ENCODE measurements at places on chromosomes 1 and 21.
A peak's percentile ranks its signal among the peaks of the same experiment; 100 is the strongest.

DNA sequence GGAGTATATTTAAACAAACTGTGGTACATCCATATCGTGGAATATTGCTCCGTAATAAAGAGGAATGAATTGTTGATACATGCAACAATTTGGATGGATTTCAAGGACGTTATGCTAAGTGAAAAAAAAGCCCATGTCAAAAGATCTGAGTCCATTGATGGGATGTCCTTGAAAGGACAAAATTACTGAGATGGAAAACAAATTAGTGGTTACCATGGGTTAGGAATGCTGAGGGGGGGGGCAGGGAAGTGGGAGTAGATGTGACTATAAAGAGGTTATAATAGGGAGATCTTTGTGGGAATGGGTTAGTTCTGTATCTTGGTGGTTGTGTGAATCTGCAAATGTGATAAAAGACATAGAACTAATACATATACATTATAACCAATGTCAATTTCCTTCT, 409.3 kb downstream of the SRGAP2C start:
- DNase-seq = no peak

DNA sequence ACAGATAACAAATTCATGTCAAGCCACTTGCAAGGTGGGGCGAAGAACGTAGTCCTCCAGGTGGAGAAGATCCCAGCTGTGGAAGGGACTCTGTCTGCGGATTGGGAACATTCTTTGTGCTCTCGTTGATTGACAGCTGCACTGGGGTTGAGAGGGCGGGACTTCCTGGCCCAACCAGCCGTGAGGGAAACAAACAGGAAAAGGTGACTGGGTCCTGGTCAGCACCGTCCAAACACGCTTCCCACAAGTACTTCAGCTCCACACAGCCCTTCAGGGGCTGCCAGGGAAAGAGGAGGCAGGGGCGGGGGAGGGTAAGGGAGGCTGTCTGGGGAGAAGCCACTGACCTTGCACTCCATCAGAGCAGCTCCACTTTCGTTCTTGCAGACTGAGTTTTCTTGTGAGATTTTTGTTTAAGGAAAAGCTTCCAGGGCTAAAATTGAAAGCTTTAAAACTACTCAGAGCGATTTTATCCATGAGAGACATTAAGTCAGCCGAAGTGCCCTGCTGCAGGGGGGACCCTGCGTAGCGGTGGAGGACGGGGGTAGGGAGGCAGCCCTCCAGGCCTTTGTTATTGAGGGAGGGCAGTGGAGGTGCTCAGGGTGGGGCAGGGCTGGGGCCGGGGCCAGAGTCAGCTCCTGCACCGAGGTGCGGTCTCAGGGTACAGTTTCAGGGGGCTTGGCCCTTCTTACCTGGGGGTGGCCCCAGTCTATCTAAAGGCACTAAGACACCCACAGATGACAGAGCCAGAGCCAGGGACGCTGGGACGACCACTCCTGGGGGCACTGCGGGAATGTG, 21.6 kb upstream of the STUM start:
- no peak for DNase-seq

DNA sequence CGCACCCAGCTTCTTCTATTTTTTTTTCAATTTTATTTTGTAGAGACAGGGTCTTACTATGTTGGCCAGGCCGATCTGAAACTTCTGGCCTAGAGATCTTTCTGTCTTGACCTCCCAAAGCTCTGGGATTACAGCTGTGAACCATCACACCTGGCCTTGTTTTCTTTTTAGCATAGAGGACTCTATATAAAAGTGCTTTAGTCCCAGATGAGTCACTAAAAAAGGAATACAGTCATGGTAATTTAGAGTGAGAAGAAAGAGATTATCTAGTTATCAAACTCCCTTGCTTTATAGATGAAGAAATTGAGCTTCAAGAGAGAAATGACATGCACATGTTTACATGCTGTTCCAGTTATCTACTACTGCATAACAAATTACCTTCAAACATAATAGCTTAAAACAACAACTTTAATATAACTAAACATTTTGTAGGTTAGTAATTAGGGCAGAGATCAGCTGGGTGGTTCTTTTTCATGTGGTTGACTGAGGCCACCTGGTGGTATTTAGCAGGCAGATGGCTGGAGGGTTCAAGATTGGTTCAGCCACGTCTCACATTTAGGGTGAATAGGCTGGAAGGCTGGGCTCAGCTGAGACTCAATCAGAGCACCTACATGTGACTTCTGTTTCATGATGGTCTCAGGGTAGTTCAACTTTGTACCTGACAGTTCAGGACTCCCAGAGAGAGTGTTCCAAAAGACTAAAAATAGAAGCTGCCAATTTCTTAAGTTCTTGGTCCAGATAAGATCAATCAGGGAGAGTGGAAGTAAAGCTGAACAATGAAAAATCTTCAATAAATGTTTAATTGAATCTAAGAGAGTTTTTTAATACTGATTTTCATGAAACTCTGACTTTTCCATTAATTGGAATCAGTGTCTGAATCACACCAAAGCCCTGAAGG, 16.9 kb upstream of the MTF2 start:
- peak; percentile 57 for DNase-seq

DNA sequence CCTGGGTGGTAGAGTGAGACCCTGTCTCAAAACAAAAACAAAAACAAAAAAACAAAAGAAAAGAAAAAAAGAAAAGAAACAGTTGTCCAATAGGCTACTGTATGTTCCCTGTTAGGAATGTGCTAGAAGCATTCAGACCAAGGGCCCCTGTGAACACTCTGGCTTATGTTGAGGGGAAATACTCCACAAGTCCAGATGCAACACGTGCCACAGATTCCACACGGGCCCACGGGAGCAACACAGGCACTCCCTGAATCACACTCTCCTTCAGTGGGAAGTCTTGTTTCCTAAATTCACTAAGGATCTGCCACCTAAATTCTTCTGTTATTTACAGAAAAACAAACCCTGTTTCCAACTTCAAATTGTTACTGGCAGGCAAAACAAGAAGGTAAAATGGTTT, 291.1 kb downstream of the PCP4 start:
- DNase-seq = no peak

GRCh38 chr1:34379911-34380310, 203.2 kb downstream of the C1orf94 start:
- DNase-seq = no peak

GRCh38 chr1:39652105-39652504, 12.7 kb upstream of the HEYL start:
- no peak for DNase-seq

DNA sequence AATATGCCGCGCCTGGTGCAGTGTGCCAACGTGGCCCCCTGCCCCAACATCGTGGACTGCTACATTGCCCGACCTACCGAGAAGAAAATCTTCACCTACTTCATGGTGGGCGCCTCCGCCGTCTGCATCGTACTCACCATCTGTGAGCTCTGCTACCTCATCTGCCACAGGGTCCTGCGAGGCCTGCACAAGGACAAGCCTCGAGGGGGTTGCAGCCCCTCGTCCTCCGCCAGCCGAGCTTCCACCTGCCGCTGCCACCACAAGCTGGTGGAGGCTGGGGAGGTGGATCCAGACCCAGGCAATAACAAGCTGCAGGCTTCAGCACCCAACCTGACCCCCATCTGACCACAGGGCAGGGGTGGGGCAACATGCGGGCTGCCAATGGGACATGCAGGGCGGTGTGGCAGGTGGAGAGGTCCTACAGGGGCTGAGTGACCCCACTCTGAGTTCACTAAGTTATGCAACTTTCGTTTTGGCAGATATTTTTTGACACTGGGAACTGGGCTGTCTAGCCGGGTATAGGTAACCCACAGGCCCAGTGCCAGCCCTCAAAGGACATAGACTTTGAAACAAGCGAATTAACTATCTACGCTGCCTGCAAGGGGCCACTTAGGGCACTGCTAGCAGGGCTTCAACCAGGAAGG, 4.3 kb downstream of the GJB3 start:
- DNase-seq = no peak

DNA sequence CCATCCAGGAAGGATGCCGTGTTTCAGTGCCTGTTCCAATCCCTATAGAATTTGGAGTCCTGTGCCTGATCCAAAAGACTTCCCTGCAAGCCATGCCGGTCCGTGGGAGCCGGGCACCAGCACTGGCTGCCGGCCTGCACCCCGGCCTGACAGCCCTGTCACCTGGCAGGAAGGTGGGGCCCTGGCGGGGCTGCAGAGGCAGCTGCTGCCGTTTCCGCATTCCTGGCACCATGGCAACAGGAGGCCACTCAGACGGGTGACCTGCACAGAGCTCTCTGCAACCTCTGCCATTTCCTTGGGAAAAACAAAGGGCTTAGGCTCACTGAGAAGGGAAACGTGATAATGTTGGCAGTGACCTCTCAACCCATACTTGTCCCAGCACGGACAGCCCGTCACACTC, 63.2 kb upstream of the TMEM51 start:
- no peak for DNase-seq

DNA sequence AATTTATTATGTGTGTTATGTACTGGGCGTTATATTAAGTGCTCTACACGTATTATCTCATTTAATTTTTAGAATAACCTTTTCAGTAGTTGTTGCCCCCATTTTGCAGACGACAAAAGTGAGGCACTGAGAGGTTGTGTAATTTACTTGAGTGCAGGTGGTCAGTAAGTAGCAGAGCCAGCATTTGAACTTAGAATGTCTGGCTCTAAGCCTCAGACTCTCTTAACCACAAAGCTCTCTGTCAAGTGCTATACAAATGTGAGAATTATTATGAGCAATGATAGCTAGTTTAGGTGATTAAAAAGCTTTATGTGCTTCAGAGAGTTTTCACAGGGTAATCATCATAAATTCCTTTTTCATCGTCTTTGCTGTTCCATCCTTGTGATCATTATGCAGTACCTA, 96.3 kb upstream of the UBE2U start:
- no peak for DNase-seq

DNA sequence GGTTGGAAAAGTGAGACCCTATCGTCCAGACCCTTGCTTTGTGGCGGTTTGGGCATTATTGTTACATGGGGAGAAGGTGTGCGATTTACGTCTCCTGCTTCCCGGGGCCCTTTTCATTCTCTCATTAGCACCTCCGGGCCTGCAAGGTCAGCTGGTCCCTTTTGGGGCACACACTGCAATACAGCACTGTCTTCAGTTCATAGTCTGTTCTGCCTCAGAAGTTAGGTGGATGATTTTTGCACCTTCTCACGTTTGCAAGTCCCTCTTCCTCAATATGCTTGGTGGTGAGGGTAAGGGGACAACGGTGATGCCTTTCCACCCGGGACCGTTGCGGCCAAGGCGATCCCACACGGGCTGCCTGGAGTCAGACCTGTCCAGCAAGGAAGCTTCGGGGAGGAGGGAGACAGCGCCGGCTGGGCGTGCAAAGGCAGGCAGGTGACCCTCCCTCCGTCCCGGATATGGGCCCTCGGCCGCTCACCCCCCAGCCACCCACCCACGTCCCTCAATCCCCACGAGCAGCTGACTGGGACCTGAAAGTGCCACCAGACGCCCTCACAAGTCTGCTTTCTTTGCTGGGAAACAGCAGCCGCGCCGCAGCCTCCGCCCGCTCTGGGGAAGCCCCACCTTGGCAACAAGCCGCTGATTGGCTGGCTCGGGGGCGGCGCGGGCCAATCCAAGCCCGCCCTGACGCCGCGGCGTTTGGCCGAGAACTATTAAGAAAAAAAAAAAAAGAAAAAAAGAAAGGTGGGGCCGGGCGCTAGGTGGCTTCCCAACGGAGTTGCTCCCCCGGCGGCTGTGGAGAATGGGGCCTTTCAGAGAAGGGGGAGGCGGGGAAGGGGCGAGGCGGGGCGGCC, 21.7 kb downstream of the BTG2 start:
- DNase-seq = peak; percentile 95

- no peak for DNase-seq
Observed at GRCh38 chr1:240312872-240313271, 221.2 kb downstream of the FMN2 start.

GRCh38 chr1:21262293-21263051, 27.8 kb downstream of the ECE1 start:
- no peak for DNase-seq

DNA sequence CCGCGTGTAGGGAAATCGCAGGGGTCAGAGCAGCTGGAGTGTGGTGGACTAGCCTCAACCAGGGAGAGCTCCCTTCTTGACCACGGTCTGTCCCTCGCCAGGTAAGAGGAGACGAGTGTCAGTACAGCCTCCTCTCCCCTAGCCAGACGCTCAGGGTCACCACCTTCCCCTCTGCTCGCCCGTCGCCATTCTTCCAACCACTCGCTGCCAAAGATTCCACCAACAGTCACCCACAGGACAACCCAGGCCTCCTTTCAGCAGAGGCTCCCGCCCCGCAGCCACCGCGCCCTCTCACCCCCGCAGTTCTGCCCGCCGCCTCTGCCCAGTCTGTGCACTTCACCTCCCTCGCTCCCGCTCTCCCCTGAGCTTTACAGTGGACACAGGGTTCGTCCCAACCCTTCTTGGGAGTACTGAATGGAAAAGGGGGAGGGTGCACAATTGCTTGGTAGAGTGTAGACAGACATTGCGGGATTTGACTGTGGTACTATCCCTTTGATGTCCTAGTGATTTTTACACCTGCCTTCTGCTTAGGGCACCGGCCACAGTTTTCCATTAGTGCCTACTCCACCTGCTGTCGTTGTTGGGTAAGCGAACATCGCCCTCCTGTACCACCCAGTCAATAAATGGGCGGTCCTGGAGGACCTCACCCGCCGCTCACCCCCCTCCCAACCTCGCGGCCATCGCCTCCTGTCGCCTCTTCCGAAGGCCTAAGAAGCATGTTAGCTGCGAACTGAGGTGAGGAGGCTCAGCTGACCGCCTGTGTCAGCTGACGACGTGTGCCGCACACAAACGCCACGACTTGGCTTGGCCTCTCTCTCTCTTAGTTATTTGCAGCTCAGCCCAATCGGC, 9.2 kb upstream of the NBPF11 start:
- peak; percentile 7 for DNase-seq

DNA sequence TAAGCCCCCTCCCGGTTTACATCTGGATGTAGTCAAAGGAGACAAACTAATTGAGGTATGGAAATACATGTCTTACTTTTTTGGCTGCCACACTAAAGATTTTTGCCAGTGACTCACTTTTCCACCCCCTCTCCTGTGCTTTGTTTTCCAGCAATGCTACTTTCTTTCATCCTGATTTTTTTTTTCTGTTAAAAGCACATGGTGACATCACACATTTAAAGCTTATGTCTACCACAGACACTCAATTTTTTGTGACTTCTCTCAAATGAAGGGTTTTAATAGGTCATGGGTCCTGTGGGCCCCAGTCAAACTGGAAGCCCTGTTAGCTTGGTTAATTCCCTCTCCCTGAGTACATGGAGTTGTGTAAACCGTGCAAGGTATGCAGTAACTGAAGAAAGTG, 2.2 kb downstream of the PPP1R8 start:
- no peak for DNase-seq

- DNase-seq = no peak
Observed at GRCh38 chr1:45574105-45574626, 9.7 kb upstream of the NASP start.

DNA sequence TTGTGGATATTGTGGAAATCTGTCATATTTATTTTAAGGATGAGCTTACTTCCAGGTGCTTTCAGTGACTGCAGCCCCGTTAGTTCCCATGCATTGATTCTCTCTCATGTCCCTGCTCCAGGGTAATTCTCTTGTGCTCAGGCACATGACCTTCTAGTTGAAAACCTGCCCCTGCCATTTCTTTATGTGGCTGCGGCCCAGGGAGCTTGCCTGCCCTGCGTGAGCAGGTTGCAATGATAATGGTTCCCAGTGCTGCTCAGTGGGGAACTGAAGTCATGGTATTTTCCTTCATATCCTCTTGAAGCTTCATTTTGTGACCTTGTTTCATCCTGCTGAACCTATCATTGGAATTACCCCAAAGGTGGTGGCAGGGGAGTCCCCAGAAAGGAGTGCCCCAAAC, 229.8 kb downstream of the DISC1 start:
- DNase-seq = no peak
